ENCODE measurements at places on chromosomes 6 and 20.

DNA sequence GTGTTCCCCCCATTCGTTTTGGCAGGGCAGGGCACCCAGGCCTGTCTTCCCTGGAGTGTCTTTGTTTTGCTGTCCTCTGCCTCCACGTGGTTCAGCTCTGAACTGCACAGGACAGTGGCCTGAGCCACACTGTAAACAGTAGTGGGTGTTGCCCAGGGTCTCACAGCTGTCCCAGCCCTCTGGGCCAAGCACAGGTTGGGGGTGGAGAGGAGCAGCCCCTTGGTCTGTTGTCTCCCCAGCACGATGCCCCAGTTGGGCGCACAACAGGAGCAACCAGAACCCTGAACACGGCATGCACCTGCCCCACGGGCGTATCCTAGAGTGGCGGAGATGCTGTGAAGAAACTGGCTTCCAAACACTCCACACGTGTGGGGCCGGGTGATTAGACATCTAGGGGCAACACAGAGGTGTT lies 14.4 kb downstream of the CCDC167 start:
- DNase-seq = no peak

DNA sequence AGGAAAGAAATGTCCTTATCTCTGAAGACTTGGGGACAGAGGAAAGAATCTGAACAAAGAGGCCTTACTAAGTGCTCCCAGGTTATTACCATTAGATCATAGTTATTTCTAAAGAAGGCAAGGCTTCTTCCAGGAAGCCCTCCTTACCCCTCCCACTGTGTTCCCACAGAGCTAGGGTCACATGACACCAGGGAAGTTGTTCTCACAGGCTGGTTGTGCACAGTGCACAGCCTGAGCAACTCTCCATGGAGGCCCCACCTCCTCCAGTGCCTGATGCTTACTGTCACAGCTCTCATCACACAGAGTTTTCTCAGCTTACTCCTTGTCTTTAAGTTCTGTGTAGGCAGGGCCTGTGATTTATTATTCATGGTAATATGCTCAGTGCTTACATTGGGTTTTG lies 68.9 kb upstream of the SCGN start:
- no peak for DNase-seq

DNA sequence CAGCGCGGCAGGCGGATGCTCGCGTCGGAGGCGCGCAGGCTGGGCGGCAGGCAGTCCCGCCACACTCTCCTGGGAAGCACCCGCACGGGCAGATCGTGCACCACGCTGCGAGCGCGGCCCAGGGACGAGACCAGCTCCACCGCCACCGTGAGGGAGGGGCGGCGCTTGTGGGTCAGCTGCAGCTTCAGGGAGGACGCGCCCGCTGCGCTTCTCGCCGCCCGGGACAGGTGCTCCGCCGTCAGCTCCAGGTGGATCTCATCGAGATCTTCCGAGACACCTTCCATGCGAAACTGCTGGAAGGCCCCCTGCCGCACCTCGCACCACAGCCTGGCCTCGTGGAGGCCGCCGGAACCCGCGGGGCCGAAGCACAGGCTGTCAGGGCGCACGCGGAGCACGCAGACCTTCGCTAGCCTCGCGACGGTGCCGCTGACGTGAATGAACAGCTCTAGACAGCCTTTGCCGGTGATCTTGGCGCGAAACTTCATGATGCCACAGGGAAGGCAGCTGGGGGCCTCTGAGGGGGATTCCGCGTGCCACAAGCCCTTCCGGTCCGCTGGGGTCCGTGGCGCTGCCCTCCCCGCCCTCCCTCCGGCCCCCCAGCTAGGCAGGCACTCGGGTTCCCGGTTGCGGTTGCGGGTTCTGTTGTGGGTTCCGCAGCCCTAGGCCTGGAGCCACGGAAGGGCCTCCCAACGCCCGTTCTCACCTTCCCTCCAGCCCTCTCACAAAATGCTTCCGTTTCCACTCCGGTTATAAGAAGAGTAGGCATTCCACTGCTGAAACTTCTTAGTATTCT lies at the start of gene HUS1B:
Gene HUS1B (minus strand): TSS at position 641 of the 793 bp plus-strand sequence. CDS start 156 bp downstream, at position 485.
- DNase-seq = no peak

DNA sequence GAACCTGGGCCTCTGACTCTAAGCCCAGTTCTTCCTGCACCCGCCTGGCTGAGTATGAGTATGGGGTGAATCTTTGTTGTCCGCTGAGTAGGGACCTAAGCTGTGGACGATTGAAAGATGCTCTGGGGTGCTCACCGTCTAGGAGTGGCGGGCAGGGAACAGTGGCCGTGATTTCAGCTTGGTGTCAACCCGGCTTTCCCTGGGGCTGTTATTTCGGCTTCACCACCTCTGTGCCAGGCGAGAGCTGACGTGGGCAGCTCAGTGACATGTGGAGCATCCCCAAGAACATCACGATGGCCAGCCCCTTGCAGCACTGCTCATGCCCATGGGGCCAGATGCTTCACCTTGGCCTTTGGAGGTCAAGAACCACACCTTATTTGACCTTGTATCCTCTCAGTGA lies 102.6 kb downstream of the TOX2 start:
- no peak for DNase-seq

DNA sequence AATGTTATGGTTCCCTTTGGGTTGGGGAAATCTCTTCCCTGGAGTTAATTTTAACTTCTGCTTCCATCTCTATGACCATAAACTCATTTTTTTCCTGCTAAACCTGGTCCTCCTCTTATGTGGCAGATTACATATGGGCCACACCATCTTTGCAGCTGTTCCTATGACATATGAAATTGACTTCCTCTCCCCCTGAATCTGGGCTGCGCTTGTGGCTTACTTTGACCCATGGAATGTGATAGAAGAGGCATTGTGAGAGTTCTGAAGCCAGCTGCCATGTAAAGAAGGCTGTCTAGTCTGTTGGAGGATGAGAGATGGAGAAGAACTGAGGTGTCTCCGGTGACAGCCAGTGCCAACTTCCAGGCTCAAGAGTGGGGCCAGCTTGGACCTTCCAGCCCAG lies 100.1 kb downstream of the CDC5L start:
- DNase-seq = no peak

Measured in NCI-H774 (cell line).